Occipital lobe (tissue), 3 donors: ENCODE measurements at places on chromosomes 3 and 15. TPM values are rescaled to one million over a fixed set of nuclear protein-coding genes. Genes with fewer than 3 reads are reported as not detected.

NTRK3 gene
- 52.3 TPM for total RNA-seq

SLC25A20 gene
- total RNA-seq, result 10.3 TPM

ADGRG7 gene
- not detected for total RNA-seq

ALDH1A3 gene
- 1.9 TPM for total RNA-seq

NR1I2 gene
- 0.16 TPM for total RNA-seq

HACD2 gene
- total RNA-seq, result 58.6 TPM

IL5RA gene
- total RNA-seq, result 0.78 TPM

PSMD6 gene
- 80.0 TPM for total RNA-seq

TIGIT gene
- not detected for total RNA-seq

GNAT1 gene
- total RNA-seq, result not detected

SH2D7 gene
- not detected for total RNA-seq

ASB14 gene
- total RNA-seq, result not detected

CSPG4 gene
- 5.5 TPM for total RNA-seq

UPK1B gene
- 0.16 TPM for total RNA-seq

ANKUB1 gene
- 0.78 TPM for total RNA-seq

CCNL1 gene
- total RNA-seq, result 104 TPM

ITPKA gene
- 0.31 TPM for total RNA-seq

KLHL6 gene
- 1.1 TPM for total RNA-seq

KIF9 gene
- 3.1 TPM for total RNA-seq

SERPINI2 gene
- 2.0 TPM for total RNA-seq

CCDC54 gene
- total RNA-seq, result 0.16 TPM

TMEM39A gene
- total RNA-seq, result 11.2 TPM

LRRC31 gene
- not detected for total RNA-seq

GOLGA8G gene
- total RNA-seq, result not detected
